HepG2 (cell line): ENCODE measurements at places on chromosomes 5 and 9.
A peak's percentile ranks its signal among the peaks of the same experiment; 100 is the strongest.

GRCh38 chr9:123453076-123453667 lies 97.2 kb downstream of the CRB2 start:
- DNase-seq = no peak

GRCh38 chr5:165231821-165232508 lies 1726.5 kb downstream of the MAT2B start:
- DNase-seq = no peak

- DNase-seq = no peak
These were observed 34.6 kb upstream of the CCL21 start for GRCh38 chr9:34744295-34745221.

DNA sequence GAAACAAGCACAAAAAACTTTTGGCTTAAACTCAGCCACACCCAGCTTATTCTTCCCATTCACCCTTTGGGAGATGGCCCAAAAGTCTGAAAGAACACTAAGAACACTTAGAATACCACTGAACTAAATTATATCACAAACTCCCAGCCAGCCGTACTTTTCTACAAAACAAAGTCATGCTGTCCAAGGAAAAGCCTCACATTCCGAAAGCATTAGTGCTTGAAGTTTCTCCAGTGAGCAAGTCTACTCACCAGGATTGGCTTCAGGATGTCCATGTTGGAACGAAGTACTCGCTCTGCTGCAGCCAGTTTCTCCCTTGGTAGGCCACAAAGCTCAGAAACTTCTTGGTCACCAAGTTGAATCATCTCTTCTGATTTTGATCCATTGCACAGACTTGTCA lies 69.7 kb downstream of the ABCA1 start:
- DNase-seq = no peak

DNA sequence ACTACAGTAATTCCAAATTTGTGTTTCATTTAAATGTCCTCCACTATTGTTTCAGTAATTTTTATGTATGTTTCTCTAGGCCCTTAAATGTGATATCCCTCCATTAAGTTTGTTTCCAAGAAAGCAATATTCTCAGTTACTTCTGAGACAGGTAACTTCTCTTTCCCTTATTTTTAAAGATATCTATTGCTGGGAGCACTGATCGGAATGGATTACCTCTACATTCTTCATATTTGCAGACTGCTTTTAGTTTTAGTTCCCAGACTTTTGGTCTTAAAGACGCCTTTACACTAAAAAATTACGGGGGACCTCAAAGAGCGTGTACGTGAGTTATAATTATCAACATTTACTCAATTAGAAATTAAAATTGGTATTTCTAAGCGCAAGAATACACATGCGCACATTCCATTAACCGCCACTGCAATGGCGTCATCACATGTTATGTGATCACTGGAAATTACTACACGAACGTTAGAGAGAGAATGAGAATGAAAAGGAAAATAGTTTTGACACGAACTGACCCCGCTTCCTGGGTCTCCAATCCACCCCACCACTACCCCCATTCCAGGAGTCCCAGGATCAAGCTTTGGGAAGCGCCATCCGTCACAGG lies 519 bp upstream of the RAD50 start:
- no peak for DNase-seq

DNA sequence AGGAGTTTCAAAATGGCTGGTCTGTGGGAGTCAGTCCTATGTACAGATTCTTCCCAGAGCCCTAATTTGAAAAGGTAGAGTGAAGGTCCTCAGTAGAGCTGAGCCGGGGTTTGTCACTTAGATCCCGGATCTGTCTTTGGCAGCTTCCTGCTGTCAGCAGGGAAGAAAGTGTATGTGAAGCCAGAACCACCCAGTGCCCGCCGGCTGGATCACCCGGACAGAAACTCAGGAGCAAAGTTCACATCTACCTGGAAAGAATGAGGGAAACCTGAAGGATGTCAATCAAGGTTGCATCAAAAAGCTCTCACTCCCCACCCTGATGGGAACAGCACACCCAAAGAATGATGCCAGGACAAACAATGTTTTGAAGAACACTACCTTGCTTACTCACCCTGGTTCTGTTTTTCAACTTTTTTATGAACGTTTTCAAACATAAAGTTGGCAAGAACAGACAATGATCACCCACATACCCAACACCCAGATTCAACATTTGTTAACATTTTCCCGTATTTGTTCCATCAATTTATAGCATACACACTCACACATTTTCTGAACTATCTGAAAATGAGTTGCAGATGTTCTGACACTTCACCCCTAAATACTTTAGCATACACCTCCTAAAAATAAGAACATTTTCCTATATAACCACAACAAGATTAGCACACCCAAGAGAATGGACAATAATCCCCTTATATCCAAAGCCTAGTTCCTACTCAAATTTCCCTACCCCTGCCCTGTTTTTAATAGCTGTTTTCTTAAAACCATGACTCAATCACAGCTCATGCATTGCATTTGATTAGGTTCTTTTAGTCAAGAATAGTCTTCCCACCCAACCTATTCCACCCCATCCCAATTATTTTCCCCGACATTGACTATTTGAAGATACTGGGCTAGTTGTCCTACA lies 133.9 kb downstream of the LHFPL2 start:
- DNase-seq = no peak

DNA sequence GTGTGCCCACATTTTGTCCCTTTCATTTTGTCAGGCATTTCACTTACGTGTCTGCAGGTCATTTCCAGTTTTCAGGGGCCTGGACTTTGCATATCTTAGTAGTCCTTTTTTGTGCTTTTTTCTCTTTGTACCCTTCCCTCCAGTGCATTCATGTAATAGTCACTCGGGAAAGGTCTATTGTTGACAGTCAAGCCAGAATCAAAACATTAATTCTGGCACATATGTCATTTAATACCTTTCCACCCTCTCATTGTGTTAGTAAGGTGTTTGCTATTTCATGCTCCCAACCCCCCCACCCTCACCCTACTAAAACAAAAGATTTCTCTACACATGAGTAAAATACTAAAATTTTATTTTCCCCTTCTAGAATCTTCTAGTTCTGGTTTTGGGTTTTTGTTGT lies 42.7 kb downstream of the UGCG start:
- no peak for DNase-seq

- DNase-seq = no peak
These were observed 3.1 kb downstream of the EGR1 start for GRCh38 chr5:138468133-138468965.

DNA sequence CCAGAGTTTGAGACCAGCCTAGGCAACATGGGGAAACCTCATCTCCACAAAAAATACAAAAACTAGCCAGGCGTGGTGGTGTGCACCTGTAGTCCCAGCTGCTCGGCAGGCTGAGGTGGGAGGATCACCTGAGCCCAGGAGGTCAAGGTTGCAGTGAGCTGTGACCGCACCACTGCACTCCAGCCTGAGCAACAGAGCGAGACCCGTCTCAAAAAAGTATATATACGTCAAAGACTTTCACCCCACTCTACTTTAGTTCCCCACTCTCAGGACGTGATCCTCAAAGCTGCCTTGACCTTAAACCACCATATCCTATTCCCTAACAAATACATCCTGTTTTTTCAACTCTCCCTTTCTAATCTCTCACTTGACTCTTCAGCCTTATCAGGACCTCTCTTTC lies 41.0 kb downstream of the PCDHGC5 start:
- DNase-seq = no peak

- DNase-seq = no peak
These were observed 653.7 kb downstream of the CCDC171 start for GRCh38 chr9:16206518-16206917.

GRCh38 chr9:90999425-91000397 lies 198.1 kb downstream of the SYK start:
- DNase-seq = no peak

DNA sequence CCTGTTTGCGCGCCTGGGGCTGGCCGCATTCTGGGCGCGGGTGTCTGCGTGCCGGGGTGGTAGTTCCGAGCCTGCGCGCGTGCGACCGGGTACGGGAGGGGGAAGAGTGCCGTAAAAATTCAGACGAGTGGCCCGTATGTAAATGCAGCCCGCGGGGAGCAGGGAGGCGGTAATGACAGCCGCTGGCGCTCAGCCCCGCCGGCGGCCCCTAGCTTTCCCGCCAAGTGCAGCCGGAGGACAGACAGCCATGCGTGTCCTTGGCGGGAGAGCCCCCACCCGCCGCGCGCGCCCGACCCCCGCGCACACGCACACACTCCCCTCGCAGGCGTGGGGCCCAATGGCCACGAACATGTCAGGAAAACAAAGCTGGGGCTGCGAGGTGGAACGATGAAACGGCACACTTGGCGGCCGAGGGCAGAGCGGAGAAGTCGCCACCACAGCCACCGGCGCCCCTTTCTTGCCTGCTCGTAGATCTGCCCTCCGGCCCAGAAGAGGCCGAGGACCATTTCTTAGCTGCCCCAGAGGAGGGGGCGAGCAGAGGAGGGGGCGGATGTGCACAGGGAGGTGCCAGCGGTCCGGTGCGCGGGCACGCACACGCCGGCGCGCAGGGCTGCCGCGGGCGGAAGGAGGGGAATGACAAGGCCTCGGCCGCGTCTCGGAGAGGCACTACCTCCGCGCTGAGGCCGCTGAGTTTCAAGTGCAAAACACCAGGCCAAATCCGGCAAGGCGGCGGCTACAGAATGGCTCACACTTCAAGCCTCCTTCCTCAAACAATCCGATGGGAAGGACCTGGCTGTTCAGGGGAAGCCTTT lies 208.4 kb downstream of the MEF2C start:
- DNase-seq = no peak

GRCh38 chr5:134029156-134029555 lies 24.4 kb upstream of the VDAC1 start:
- DNase-seq = no peak

- no peak for DNase-seq
These were observed 261.3 kb downstream of the SGCD start for GRCh38 chr5:156588306-156588705.

- DNase-seq = peak; percentile 63
These were observed 591.5 kb downstream of the RAB3C start for GRCh38 chr5:59174248-59174844.

DNA sequence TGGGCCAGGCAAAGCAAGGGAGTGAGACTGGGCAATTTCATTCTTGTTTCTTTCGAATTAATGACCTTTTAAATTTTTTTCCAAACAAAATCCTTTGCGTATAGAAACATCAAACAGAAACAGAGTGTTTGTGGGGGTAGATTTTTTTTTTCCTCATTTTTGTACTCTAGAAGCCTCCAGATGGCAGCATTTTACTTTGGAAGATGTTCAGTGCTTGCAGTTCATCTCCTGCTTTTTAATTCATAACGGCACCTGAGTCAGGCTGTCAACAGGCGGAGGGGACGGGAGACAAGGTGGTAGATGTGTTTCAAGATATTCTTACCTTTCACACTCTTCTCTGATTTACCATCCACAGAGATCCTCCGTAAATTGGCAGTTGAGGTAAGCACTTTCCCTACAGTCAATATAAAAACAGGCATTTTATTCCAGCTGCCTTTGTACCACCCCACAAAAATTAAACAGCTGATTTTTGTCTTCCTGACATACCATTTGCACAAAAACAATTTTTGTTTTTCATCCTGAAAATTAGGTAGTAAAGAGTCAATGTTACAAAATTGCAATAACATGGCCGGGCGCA lies 99.5 kb upstream of the FBXL17 start:
- peak; percentile 20 for DNase-seq

- no peak for DNase-seq
These were observed 119.6 kb upstream of the FST start for GRCh38 chr5:53360811-53361210.

GRCh38 chr5:43036856-43037635 lies 3.1 kb downstream of the ANXA2R start:
- DNase-seq = no peak

GRCh38 chr5:172713113-172713808 lies 57.7 kb downstream of the DUSP1 start:
- no peak for DNase-seq

DNA sequence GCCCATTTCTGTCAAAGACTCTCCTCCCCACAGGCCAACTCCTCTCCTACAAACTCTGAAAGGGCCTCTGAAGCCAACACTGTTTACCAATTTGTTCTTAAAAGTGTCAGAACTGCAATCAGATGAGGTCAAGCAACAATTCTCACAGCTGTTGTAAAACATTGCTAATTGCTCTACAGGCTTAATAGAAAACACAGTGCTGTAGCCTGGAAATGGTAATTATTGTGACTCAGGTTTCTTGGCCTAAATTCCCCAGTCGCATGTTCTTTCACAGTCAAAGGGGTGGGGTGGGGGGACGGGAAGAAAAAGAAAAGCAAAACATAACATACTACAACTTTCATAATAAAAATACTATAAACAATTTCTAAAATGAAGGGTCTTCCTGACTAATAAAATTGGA lies 343.2 kb downstream of the DMAC1 start:
- no peak for DNase-seq
